ENCODE measurements at places on chromosomes 2 and 18.

DNA sequence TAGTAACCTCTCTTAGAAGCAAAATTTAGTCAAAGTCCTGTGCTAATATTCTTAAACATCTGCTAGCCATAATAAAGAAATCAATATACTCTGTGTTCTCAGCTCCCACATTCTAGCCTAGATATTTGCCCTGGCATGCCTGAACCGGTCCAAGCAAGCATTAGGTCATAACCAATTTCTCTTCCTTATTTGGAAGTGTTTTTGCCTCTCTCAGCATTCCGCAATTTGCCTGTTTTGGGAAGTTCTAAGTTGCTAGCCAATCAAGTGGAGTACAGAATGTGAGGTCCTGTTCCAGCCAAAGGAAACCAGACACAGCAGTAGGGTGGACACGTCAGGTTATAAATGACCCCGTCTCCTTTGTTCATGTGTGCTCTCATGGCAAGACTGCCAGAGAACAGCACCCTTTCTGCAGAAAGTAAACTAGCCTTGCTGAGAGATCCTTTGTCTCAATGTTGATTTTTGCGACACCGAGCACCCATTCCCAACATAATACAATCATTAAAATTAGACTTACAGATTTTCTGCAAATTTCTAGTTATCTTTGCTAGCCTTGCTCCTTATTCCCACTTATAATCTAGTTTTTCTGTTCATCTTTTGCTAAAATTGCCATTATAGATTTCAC lies 13.0 kb upstream of the SULT1C4 start:
- DNase-seq: no peak

- DNase-seq: no peak
Observed at GRCh38 chr2:44495544-44495943, 133.8 kb downstream of the CAMKMT start.

- DNase-seq: no peak
Observed at GRCh38 chr2:30955516-30956132, 148.4 kb upstream of the CAPN13 start.

DNA sequence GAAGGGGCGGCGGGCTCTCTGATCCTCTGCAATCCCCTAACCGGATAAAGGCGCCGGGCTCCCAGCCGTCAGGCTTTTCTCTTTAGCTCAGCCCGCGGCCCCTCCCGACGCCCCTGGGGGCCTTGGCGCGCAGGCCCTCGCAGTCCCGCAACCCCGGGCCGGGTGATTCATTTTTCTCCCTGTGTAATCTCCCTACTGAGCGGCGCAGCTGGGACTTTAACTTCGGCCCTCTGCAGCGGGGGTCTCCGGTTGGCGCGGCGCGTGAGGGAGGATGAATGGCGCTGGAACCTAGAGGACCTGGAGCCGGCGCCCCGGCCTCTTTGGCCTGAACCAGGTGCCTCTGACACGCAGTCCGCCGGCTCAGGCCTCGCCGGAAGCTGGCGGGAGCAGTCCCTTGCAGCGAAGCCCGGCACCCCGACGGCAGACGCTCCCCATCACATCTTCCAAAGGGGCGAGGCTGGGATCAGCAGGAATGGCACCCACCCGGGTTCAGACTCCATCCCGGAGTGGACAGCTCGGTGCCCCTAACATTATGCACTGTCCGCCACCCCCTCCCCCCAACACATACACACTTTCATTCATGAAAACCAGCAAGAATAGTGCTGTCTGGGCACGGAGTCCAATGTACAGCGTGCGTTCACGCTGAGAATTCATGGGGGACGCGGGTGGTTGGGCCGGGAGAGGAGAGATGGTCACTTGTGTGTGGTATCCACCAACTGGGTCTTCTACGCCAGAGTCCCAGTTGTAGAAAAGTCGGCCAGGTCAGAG lies 1.2 kb downstream of the CNGA3 start:
- DNase-seq: no peak

DNA sequence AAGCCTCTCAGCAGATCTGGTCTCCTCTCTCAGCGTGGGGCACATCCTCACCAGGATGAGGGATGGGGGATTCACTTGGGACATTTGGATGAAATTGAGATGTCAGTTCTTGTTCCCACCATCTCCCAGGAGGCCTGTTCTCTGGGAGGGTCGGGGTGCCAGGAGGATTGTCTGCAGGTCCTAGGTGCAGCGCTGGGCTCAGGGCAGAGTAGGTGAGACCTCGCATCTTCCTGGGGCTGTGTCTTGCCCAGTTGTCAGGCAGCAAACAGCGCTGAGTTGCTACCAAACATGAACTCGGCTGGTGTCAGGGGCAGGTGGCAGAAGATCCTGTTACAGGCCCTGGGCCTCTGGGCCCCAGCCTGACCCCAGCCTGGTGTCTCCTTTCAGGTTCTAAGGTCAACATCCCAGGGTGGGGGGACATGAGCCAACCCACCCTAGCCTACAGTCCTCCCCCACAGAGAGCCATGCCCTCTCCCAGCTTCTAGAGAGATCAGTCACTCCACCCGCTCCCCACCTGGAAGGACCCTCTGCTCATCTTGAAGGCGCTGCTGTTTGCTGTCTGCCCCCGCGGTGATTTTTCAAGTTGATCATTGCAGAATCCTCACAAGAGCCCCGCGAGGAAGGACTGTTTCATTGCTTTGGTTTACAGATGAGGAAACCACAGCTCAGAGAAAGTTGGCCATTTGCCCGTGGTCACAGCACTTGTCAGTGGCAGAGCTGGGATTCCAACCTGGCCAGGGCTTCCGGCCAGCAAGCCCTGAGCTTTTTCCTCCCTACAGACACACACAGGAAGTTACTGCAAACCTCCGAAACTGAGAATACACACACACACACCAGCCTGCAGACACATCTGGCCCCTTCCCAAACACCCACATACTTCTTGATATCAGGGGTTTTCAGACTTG lies 83.9 kb downstream of the STPG4 start:
- peak; percentile 74 for DNase-seq

DNA sequence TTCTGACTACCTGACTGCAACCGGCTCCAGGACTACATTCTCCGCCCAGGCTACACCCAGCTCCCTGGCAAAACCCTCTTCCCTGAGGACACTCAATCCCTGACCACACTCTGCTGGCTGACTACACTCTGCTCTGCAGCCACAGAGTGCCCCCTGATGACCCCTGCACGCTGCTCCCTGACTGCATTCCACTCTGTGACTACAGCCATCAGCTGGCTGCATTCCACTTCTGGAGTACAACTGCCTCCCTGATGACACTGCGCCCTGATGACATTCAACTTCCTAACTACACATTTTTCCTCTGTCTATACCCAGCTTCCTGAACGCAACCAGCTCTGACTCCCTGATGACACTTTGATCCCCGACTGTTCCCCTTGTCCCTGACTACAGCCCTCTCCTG lies 71.3 kb upstream of the NRXN1 start:
- DNase-seq: no peak

- no peak for DNase-seq
Observed at GRCh38 chr2:172701250-172701649, 34.4 kb upstream of the RAPGEF4 start.

GRCh38 chr18:74579496-74580065 lies 18.1 kb upstream of the ZNF407 start:
- DNase-seq: no peak

- no peak for DNase-seq
Observed at GRCh38 chr18:44724105-44724778, 43.6 kb downstream of the SETBP1 start.

- DNase-seq: no peak
Observed at GRCh38 chr2:5764041-5764440, 71.9 kb downstream of the SOX11 start.

- no peak for DNase-seq
Observed at GRCh38 chr2:113281910-113282746, 3.4 kb upstream of the PAX8 start.

DNA sequence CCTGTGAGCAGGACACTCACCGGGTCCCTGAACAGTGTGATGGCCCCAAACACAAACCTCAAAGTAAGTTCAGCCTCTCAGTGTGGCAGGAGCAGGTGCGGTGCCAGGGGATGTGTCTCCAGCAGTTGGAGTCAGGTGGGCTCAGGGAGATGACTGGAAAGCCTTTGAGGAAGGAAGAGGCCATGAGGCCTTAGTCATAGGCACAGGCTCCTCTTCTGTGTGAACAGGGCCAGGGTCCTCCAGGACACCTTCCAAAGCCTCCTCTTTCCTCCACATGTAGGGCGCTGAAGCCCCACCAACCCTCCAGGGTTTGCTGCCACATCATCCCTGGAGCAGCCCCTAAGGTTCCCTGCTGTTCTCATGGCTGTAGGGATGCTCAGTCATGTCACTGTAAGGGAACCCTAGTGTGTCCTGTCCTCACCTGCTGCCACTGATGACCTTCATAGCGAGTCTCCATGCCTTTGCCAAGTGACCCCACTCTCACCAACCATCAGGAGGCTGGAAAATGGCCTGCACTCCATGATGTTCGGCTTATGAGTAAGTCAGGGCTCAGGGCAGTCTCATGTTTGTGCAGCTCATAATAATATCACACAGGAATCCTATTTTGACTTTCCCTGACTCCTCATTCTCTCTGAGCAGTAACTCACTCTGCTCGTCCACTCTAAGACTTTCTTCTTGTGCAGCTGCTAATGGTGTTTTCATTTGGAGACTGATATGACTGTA lies 1152.9 kb downstream of the RPIA start:
- no peak for DNase-seq

- DNase-seq: no peak
Observed at GRCh38 chr2:220654322-220654721, 917.8 kb downstream of the EPHA4 start.

Data from activated CD8-positive, alpha-beta memory T cell treated with anti-CD3 and anti-CD28 coated beads for 24 hours (primary cell).